ENCODE measurements at places on chromosomes 3 and 15.

DNA sequence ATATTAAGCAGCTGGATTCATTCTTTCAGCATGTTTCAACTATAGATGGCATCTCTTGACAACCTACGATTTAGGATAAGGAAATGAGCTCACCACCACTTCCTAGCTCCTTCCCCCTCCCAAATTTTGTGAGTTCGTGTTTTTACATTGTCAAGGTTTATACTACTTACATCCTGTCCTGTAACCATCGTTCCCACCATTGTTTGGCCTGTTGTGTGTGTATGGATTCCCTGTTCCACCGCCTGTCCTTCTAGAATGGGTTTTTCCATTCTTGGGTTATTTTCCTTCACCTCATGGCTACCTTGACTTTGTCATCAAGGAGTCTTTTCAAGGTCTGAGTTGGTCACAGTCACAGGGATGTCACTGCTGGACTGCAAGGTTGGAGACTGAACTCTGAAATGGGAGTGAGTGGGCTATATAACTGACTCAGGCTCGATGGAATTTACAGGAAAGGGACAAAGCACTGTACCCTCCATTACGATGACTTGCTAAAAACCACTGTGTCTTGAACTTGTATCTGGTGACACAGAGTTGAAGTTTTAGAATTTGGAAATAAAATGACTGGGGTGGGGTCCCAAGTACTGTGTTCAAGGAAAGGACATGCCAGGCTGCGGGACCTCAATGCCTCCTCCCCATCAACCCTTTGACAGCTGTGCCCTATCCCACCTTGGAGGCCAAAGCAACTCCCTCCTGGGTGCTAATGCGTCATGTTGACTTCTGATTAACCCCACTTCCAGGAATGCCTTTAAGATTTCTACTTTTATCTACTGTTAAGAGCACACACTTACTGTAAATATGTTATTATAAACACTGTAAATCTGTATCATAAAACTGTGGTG is 66.8 kb upstream of the BLM start:
- no peak for DNase-seq

- DNase-seq = no peak
Observed at GRCh38 chr3:95899911-95900310, 914.5 kb upstream of the EPHA6 start.

DNA sequence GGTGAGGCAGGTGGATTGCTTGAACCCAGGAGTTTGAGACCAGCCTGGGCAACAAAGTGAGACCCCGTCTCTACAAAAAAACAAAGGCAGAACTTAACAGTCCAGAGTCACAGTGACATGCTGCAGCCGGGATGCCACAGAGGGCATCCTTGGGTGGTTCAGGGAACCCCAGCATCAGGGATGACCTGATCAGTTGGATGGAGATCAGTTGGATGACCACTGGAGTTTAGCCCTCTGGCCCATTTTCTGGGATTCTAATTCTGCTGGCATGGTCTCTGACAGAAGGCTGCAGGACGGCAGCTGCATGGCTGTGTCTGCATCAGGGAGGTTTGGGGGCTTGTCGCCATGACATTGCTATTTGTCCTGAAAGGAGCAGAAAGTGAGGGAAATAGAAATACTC is 19.8 kb downstream of the WHAMM start:
- DNase-seq = no peak

DNA sequence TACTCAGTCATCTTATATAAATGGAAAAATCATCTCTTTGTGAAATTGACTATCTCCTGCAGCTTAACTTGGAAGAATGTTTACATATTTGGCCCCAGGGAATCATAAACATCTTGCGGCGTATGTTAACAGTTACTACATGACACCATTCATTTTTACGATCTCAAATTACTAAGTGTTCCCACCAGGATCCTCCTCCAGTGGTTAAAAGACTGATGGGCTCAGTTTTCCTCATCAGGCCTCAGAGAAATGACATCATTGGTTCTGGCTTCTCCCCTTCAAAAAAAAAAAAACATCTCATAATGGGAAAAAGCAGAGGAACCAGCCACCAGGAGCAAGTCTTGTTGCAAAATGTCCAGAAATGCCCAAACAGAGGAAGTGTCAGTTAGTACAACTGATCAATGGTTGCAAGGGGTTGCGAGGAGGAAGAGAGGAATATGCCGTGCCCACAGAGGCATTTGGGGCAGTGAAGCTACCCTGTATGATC is 70.5 kb upstream of the LIPC start:
- peak; percentile 88 for DNase-seq

- DNase-seq = peak; percentile 98
Observed at GRCh38 chr15:78988361-78988911, 43.6 kb upstream of the CTSH start.

GRCh38 chr15:85603160-85603559 is 191.6 kb downstream of the KLHL25 start:
- DNase-seq = no peak

- DNase-seq = no peak
Observed at GRCh38 chr3:185998136-185998535, 60.3 kb upstream of the TRA2B start.

GRCh38 chr3:31488475-31489017 is 44.2 kb upstream of the STT3B start:
- no peak for DNase-seq

DNA sequence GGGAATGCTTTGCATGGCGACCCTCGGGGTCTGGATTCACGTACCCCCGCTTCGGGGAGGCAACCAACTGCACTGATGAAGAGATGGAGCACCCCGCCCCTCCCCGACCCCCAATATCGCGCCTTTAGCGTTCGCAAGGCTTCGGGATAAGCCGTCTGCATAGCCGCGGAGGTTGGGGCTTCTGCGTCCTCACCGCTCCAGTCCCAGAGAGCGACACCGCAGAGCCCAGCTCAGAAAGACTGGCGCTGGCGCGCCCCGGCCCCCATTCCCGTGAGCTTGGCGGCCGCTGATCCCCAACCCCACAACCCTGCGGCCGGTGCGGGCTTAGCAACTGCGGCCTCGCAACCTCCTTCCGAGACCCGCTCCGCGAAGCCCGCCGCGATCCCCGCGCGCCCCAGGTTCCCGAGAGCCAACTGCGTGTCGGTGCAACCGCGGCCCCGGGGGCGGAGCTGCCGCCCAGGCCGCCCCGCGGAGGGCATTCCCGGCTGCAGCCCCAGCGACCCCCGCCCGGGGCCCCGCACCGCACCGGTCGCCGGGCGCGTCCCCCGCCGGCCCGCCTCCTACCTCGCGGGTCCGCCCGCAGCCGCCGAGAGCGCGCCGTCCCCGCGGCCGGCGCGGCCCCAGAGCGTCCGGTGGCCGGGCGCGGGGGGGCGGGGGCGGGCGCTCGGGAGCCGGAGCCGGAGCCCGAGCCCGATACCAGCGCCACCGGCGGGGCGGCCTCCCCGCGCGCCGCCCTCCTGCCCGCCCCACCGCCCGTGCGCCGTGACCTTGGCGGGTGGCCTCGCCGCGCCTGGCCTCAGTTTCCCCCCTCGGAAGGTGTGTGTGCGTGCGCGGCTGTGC is 79.5 kb downstream of the IQSEC1 start:
- DNase-seq = peak; percentile 40

DNA sequence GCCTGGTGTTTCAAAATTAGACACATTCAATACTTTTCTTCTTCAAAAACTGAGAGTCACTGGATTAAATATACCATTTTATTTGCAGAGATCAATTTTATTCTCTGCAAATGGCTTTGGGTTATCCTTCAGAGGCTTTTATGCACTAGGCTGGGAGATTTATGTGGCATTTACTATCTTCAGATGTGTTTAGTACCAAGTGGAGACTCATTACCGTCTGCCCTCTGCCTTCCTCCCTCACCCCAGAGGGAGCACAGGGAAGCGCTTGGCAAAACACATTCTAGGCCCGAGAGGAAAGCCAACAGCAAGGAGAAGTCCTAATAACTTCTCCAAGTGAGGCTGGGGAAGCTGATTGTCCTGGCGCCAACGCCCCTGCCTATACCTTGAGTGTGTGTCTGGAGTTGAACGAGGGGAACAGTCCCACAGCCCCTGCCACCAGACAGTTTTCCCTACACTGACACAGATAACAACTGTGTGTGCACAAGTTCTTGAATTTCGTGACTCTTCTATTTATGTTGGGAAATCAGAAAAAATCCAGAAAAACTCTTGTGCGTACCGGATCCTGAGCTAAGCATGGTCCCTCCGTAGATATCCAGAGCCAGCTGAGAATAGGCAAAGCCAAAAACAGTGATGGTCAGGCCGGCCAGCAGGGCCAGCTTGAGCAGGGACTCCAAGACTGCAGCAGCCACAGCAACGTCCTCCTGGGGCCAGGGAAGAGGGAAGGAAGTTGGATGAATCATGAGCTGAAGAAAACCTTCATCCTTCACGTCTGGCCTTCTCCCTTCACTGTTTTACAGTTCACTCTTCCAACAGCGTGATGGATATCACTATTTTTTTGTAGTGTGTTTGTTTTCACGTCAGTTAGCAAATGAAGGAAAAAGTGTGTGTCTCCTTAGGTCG is 26.6 kb downstream of the RFT1 start:
- peak; percentile 13 for DNase-seq
